Esophagus muscularis mucosa (tissue), 4 donors: ENCODE measurements at places on chromosomes 7 and 10. TPM values are rescaled to one million over a fixed set of nuclear protein-coding genes. Genes with fewer than 3 reads are reported as not detected.

GRCh38 chr10:79927111-79927828 is 21.6 kb downstream of the SFTPD start:
- H3K27me3 ChIP-seq = no peaks in the 10 kb centered on the region
- peaks cover 8% of the 10 kb centered on the region for H3K36me3 ChIP-seq
- H3K4me3 ChIP-seq = no peak overlapping the region

DPYSL4 gene
- 2.5 TPM for total RNA-seq

DNA sequence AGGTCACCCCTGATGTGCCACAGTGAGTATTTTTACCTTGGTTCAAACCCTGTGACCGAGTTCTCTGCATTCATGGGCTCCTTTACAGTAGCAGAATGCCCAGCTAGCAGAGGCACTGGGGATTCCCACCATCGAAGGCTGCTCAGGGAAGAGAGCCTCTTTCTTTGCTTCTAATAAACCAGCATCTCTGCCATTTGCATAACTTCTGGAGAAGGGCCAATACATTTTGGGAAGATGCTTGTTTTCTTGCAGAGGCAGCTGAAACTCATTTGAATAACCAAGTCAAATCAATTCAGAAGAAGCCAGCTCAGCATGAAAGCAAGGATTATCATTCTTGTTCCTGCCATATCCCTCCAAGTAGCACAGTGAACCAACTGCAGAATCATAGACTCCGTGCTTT is 82.9 kb upstream of the WDR11 start:
- H3K4me1 ChIP-seq = no peaks in the 10 kb centered on the region
- no peak overlapping the region for H3K4me3 ChIP-seq
- H3K27me3 ChIP-seq = no peaks in the 10 kb centered on the region
- H3K36me3 ChIP-seq = no peaks in the 10 kb centered on the region

ACBD7 gene
- not detected for total RNA-seq

DNA sequence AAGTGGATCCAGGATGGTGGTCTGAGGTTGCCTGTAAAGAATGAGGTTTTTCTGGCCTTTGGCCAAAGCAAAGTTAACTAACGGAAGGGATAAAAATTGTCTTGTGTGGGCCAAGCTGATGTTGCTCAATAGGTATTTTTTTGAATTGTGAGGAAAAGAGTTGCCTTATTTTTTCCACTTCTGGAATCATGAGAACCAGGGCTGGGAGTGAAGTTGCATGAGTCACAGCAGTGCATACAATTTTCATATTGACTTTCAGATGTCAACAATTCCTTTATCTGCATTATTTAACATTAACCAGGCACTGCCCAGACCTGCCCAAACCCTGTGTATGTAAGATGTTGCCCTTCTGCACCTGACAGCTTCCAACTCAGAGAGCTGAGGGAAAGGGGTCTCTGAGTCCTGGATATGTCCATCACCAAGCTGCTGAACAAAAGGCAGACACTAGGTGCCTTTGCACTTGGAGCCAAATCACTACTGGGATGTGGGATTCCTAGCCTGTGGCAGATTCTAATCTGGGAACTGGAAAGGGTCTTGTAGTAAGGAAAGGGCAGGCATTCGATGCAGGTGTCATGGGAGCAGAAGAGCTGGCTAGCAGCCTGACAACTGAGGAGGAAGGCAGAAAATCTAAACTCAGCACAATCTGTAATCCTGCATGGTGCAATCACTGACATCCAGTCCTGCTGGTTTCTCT is 52.3 kb upstream of the SLC35B4 start:
- H3K36me3 ChIP-seq = no peaks in the 10 kb centered on the region
- no peak for DNase-seq
- H3K4me3 ChIP-seq = no peak overlapping the region
- H3K27ac ChIP-seq = no peak overlapping the region
- H3K4me1 ChIP-seq = no peaks in the 10 kb centered on the region
- peaks cover 14% of the 10 kb centered on the region for H3K27me3 ChIP-seq

- DNase-seq = no peak
- no peaks in the 10 kb centered on the region for H3K27me3 ChIP-seq
- peak overlapping the region; percentile 71 for H3K27ac ChIP-seq
- H3K36me3 ChIP-seq = peaks cover 11% of the 10 kb centered on the region
- peaks cover 10% of the 10 kb centered on the region for H3K4me1 ChIP-seq
Observed at GRCh38 chr7:150686030-150686631, 625 bp downstream of the GIMAP2 start.

DNA sequence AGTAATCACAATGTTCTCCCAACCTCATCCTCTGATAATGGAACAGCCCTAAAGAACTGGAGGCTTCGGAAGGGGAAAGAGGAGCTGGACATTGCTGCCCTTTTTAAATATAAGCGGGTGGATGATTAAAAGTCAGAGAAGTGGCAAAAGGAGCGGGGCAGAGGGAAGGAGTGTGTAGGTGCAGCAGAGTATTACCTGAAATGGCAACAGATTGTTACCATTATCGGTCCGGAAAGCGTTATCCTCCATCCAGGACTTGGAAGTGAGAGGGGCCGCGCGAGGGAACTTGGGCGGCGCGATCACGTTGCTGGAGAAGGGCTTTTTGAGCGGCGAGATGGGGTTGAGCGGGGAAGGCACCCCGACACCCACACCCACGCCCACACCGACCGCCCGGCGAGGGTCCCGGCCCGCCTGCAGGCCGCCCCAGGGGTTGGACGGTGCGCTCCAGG is 51.7 kb downstream of the CPEB3 start:
- H3K36me3 ChIP-seq = peaks cover 6% of the 10 kb centered on the region
- peak overlapping the region; percentile 89 for H3K27ac ChIP-seq
- H3K4me3 ChIP-seq = peak overlapping the region; percentile 73
- DNase-seq = no peak
- H3K27me3 ChIP-seq = no peaks in the 10 kb centered on the region
- H3K4me1 ChIP-seq = peaks cover 67% of the 10 kb centered on the region

ATOH7 gene
- total RNA-seq = not detected

DNA sequence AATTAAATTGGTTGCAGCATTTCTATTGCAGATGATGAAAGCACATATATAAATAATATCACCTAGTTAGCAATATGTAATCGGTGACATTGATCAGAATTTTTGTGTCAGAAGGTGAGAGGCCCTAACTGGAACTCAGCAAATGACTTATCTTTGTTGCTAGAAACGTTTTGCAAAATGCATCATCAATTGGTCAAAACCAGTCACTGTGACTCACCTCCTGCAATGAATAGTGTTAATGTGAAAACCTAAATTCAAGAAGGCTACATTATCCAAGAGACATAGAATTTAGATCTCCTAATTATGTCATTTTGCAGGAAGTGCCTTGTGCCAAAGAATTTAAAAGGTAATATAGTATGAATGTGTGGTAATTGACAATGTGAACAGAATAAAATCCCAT is 9.8 kb upstream of the PNLIPRP3 start:
- H3K27ac ChIP-seq = no peak overlapping the region
- no peaks in the 10 kb centered on the region for H3K36me3 ChIP-seq
- H3K4me1 ChIP-seq = no peaks in the 10 kb centered on the region
- H3K4me3 ChIP-seq = no peak overlapping the region
- no peak for DNase-seq
- H3K27me3 ChIP-seq = no peaks in the 10 kb centered on the region

DNA sequence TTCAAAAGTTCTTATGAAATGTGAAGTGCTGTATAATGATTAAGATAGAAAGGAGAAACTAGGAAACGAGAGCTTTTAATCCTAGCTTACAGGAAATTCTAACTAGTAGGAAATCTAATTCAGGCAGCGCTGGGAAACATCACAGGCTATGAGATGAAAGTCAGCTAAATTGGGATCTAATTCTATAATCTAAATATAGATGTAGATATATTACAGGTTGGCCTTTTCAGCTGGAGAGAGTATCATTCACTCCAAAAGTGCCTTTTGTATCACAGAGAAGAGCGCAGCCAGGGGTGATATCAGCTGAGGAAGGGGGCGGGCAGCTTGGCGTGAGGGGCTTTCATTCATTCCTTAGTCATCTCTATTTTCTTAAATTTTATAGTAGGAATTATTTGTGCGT is 157.0 kb downstream of the CUX1 start:
- no peaks in the 10 kb centered on the region for H3K36me3 ChIP-seq
- H3K4me3 ChIP-seq = no peak overlapping the region
- no peaks in the 10 kb centered on the region for H3K27me3 ChIP-seq
- peaks cover 3% of the 10 kb centered on the region for H3K4me1 ChIP-seq
- H3K27ac ChIP-seq = no peak overlapping the region

GRCh38 chr10:98134431-98135221 is at the start of gene R3HCC1L:
Gene R3HCC1L (plus strand): TSS chr10:98134657. CDS start chr10:98208115, 73,458 bp downstream.
- H3K36me3 ChIP-seq = no peaks in the 10 kb centered on the region
- DNase-seq = peak; percentile 96
- no peaks in the 10 kb centered on the region for H3K27me3 ChIP-seq
- peak within 1 kb of the TSS; percentile 70 for H3K4me3 ChIP-seq
- H3K27ac ChIP-seq = peak within 1 kb of the TSS; percentile 87
- H3K4me1 ChIP-seq = peaks cover 34% of the 10 kb centered on the region
